HT1080 (cell line): ENCODE measurements at places on chromosomes 16 and 17.

- DNase-seq = peak; percentile 87
Observed at GRCh38 chr16:3182608-3183444, 5.2 kb upstream of the OR1F1 start.

GRCh38 chr17:17154556-17154955 lies 51.6 kb downstream of the PLD6 start:
- DNase-seq = no peak

DNA sequence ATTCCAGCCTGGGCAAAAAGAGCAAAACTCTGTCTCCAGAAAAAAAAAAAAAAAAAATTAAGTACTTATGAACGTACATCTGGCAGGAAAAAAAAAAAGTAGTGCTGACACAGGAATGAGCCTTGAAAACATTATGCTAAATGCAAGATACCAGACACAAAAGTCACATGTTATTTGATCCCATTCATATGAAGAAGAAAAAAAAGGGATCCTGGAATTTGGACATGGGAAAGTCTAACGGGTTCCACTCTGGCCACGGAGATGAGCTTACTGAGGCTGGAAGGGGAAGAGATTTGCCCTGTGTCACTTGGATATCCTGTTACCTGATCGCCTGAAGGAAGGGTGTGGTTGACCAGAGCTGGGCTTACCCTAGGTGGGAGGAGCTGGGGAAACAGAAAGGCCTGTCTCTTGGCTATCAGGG lies 251.9 kb downstream of the PARN start:
- DNase-seq = peak; percentile 34

- no peak for DNase-seq
Observed at GRCh38 chr16:52383640-52384292, 163.2 kb downstream of the TOX3 start.

DNA sequence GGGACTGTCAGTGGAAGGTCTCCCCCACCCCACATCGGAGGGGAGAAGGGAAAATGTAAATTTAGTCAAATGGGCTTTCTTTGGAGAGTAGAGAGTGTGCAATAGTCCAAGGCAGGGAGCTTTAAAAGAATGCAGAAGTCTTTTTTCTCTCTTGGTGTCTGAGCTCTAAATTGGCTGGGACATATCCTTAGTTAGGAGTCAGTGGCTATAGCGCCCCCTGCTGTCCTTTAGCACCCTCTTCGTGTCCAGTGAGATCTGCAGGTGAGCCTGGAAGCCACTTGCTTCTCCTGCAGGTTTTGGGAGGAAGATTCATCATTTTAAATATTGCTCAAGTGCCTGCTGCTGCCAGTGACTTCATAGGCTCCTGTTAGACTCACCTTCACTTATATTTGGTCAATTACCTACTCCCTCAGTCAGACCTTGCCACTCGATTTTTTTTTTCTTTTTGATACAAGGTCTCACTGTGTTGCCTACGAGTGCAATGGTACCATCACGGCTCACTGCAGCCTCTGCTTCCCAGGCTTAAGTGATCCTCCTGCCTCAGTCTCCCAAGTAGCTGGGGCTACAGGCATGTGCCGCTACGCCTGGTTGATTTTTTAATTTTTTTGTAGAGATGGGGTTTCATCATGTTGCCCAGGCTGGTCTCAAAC lies 174.8 kb downstream of the PRKCB start:
- peak; percentile 27 for DNase-seq

DNA sequence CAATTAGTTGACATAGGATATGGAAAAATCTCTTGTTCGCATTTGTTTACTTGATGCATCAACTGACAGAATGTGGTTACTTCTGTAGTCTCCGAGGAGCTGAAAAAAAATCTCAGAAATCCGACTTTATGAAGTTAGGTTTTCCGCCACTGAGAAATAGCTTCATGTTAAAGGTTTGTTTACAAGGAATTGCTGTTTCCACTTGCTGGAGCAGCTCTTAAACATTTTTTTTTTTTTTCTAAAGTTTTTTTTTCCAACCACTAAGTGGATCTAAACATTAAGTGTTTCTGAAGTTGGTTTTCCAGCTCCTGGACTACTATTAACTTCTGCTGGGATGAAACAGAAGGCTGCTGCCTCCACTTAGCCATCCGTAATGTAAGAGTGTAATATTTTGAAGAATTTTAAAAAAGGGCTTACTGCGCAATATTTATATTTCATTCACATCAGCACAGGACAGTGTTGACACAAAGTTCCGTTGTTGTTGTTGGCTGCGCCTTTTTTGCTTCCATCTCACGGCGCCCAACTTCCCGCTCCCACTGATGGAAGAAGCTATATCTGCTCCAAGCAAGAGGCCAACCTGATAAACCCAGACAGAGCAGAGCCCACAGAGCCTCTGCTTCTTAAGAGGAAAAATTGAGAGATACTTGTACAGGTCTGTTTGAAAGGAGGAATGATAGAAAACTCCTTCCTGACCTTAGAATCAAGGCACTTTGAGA lies 167.7 kb upstream of the KCNJ16 start:
- no peak for DNase-seq

GRCh38 chr17:72954579-72954978 lies 137.9 kb downstream of the SLC39A11 start:
- no peak for DNase-seq

DNA sequence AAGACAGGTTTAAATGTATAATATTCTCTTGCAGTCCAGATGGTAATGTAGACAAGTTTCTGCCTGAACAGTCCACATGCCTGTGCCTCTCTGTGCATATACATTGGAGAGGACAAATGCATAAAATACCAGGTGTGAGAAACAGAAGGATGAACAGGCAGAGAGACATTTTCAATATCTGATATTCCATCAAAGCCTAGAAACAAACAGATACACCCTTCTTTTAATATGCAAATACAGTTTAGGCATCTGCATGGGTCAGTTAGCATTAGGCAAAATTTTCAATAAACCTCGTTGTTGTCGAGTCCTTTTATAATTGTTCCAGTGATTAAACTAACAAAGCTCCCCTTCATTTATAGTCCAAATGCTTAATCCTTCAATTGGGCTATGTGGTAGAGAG lies 897 bp downstream of the OMG start:
- no peak for DNase-seq

DNA sequence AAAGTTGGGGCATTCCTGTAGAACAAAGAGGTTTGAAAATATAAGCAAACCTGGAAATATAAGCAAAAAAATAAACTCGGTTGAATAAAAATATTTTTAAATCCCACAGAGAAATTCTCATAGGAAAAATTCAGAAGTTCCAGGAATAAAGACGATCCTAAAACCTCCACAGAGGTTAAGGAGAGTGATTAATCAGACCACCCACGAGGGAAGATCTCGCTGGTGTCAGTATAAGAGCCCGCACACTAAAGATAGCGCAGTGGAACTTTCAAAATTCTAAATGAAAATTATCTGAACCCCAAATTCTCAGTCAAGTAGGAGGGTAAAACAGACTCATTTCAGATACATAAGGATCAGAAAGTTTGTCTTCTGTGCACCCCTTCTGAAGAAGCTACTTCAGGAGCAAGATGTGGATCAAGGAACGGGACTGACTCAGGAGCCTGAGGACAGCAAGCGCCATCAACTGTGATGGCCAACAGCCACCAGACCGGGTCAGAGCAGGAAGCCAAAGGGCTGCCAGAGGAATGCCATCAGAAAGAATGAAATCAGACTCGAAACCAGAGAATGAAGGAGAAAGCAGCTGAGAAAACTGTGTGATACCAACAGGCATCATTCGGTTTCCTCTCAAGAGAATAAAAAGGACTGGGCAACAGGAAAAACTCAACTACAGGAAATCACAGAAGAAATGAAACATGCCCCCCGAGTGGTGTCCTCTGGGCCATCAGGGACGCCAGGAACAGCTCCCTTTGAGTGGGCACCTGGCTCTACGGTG lies 66.9 kb downstream of the CYTH1 start:
- DNase-seq = no peak
